ENCODE measurements at places on chromosomes 12 and 14.

- no peak for DNase-seq
Observed at GRCh38 chr14:59086241-59086882, 102.1 kb upstream of the DAAM1 start.

DNA sequence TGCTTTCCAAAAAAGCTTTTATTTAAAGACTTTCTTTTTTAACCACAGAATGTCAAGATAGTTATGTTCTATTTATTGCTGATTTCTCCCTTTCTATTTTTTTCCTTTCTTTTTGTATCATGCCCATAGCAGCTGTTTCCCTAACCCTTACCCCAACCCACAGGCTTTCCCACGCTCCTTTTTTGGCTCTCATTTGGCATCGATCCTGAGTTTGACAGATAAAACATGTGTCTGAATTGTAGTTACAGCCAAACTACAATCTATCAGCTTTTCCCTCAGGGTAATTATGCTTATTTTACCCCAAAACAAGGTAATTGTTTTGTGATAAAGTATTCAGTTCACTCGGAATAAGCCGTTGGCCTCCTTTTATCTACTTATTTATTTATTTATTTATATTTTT, 46.7 kb downstream of the PDE3A start:
- DNase-seq = no peak

GRCh38 chr14:45177076-45177475, 41.3 kb downstream of the FANCM start:
- peak; percentile 26 for DNase-seq

DNA sequence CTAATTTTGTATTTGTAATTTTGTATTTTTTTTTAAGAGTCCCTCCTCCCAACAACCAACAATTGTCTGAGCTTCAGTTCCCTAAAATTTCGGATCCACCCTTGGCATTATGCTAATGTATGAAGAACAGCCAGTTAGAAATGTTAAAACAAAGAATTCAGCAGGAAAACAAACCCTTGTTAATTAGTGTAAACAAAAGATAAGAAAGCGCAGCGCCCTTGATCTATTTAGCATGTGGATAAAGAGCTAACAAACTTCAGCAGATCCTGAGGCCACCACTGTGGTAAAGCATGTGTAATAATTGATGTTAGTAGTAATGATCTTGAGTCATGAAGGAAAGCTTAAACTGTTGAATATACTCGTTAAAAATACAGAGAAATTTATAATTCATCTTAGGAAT, 199.8 kb downstream of the TMX1 start:
- DNase-seq = no peak

DNA sequence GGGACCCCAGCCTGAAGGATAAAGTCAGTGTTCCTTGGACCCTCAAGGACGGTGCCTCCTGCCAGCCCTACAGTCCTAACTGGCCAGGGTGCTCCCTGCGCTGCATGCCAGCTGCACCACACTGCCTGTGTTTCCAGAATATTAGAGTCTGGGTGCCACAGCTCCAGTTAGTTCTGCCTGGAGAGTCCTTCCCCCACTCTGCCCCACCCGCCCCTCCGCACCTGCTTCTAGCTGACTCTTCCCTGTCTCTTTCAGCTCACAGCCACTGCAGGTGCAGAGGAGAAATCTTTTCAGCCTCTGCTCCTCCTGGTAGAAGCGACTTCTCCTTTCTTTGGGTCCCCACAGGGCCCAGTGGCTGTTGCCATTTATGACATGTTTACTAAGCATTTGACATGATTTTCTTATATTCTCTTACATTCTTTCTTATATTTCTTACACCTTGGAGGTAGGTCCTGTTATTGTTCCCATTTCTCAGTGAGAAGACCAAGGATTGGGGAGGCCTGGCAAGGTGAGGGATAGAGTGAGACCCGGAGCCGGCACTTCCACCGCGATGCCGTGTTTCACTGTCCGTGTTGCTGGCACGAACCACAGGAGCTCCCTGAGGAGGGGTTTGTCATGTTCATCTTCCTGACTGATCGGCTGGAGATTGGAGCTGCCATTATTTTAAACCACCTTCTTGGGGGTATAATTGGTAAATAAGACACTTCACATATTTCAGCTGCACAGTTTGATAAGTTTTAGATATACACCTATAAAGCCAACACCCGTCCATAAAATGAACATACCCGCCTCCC, 29.4 kb downstream of the SYNE3 start:
- no peak for DNase-seq

- DNase-seq = no peak
Observed at GRCh38 chr12:41466300-41466699, 278.2 kb downstream of the PDZRN4 start.

DNA sequence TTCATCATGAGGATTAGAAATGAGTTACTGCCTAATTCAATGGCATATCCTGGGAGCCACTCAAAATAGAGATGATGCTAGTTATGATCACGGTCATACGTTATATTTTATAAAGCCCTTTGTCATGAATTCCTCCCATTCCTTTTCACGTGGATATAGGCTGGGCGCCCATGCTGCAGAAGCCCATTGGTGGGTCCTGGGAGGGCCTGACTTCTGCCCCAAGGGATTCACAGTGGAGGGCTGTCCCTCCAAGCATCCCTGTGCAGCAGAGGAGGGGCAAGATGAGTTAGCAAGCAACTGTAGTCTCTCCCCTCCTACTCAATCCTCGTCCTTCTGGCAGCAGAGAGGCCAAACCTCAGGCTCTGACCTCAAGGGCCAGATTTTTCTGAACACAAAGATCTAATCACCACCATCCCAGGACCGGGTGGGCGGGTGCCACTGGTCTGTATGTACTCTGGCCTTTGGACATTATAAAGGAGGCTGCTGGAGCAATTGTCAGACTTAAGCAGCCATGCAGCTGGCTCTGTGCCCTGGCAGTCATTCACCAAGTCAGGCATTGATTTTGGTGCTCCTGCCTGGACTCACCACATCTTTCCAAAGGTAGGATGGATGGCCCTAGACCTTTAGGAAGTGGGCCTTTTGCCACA, 8.6 kb downstream of the GLTP start:
- no peak for DNase-seq

- peak; percentile 14 for DNase-seq
Observed at GRCh38 chr12:125124320-125124966, 59.2 kb downstream of the AACS start.

- DNase-seq = no peak
Observed at GRCh38 chr12:69872804-69873203, 47.8 kb downstream of the MYRFL start.

GRCh38 chr14:76919431-76920330, 93.5 kb downstream of the LRRC74A start:
- DNase-seq = no peak

DNA sequence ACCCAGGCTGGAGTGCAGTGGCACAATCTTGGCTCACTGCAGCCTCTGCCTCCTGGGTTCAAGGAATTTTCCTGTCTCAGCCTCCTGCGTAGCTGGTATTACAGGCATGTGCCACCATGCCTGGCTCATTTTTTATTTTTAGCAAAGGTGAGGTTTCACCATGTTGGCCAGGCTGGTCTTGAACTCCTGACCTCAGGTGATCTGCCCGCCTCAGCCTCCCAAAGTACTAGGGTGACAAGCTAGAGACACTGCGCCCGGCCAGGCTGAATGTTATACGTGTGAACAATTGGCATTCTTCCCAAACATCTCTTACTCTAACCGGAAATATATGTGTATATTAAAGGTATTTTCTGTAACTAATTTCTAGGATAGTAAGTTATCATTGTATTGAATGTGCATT, 13.2 kb upstream of the LIMA1 start:
- no peak for DNase-seq

GRCh38 chr12:106288494-106289195, 13.9 kb upstream of the TCP11L2 start:
- DNase-seq = peak; percentile 88

- DNase-seq = no peak
Observed at GRCh38 chr14:52048641-52049204, 20.1 kb downstream of the NID2 start.

GRCh38 chr14:94827711-94828447, 58.0 kb upstream of the GSC start:
- DNase-seq = no peak

GRCh38 chr12:11863988-11864387, 206.8 kb upstream of the BCL2L14 start:
- no peak for DNase-seq

DNA sequence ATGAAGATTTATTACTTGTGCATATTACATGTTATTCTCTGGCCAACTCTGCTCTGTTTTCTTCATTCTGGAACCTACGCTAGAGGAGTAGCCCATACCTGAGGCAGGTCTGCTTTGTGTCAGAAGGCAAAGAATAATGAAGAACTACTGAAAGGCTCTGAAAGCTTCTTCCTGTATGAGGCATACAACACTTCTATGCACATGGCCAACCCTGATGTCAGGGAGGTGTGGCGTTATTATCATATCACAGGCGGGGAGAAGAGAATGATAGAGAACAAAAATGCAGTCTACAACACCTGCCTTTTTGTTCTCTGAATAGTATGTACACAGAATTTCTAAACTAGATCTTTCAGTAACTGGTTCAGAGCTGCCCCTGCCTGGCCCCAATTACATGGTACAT, 32.5 kb upstream of the CRY1 start:
- DNase-seq = no peak

- no peak for DNase-seq
Observed at GRCh38 chr12:6950401-6950801, 755 bp upstream of the PTPN6 start.

- no peak for DNase-seq
Observed at GRCh38 chr12:5923751-5924150, 21.3 kb downstream of the ANO2 start.

DNA sequence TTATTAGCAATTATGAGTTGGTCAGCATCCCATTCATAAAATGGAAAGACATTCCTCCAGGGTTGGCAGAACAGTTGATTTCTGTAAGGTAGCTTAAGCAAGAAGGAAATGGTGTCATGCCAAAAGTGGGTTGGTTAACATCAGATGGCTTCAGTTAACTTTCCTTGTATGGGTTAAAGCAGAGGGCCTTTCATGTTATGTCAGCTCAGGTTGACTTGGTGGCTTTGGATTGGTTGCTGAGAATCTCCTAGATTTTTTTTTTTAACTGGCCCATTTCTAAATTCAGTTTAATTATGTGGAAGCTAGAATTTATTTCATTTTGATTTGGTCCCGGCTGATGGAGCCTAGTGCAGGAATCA, 87.8 kb downstream of the BBS10 start:
- peak; percentile 40 for DNase-seq

DNA sequence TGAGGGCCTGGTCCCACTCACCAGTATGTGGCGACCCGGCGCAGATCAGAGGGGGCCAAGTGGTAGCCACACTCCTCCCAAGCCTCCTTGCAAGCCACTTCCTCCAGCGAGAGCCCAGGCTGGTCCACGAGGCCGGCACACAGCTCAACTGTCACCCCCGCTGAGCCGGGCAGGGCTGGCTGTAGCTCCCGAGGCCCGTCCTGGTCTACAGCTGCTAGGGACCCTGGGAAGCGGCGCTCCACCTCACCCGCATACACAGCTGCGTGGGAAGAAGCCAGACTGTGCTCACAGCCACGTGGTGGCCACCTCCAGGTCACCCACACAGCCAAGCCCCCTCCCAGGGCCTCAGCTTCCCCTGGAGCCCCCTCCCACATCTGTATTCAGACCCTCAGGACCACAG, 4.6 kb downstream of the NUDT14 start:
- no peak for DNase-seq

DNA sequence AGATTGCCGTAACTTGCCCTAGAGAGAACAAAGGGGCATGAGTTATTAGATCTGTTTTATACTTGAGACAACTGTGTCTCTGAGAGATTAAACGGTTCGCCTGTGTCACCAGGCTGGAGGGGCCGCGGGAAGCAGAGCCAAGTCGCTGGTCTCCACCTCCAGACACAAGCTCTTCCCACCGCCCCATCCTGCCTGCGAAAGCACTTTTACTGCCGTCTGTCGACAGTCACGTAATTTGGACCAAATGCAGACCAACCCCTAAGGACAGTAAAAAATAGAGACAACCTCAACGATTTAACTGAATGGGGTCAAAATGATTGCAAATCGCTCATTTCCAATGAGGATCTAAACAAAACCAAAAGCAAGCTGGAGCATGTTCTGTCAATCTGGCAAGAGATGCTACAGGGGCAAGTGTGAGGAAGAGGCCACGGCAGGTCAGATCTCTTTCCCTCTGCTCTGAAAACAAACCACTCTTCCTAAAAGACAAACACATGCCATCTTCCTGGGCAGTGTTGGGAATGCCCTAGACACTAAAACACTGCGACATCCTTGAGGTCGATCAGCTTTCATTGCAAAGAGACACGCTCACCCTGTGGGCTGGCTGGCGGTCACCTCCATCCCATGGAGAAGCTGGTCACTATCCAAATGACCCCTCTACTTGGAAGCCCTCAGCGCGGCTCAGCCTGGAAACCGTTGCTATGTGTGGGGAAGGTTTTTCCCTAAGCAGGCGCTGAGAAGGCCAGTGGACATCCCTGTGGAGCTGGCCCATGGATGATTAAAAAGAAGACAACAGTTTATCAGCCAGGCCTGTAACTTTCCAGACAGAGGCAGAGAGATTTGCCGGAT, 17.1 kb downstream of the GSC start:
- no peak for DNase-seq

DNA sequence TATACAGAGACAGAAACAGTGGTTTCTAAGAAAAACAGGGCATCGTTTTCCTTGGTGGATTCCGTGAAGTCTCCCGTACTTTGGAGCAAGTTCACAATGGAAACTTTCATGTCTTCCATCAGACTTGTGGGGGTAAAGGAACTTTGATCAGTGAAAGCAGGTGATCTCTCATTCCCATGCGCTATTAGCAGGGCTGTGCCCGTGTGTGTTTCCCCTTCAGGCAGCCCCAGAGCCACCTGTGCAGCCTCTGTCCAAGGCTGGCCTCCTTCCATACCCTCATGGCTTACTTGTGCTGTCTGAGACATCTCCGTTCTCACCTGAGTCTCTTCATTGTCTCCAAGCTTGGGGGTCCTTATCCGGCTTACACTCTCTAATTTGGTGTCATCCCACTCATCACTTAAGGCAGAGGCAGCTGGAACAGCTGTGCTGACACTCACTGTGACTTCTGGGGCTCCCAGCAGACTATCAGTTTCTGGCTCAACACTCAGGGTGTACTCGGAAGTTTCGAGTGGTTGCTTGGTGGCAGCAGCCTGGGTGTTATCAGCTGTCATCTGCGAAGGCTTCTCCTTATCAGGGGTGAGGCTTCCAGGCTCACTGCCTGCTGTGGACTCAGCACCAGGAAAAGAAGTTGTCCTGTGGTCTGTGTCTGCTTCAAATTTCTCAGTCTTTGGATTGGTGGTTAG, 13.8 kb downstream of the ARMH4 start:
- no peak for DNase-seq

GRCh38 chr14:105126981-105127329, 41.6 kb downstream of the JAG2 start:
- no peak for DNase-seq

- DNase-seq = peak; percentile 14
Observed at GRCh38 chr12:77343291-77343690, 277.9 kb upstream of the E2F7 start.
